ENCODE measurements at places on chromosomes 6 and 20.

GRCh38 chr6:89146718-89147700, 1.2 kb downstream of the PM20D2 start:
- peak; percentile 18 for DNase-seq

DNA sequence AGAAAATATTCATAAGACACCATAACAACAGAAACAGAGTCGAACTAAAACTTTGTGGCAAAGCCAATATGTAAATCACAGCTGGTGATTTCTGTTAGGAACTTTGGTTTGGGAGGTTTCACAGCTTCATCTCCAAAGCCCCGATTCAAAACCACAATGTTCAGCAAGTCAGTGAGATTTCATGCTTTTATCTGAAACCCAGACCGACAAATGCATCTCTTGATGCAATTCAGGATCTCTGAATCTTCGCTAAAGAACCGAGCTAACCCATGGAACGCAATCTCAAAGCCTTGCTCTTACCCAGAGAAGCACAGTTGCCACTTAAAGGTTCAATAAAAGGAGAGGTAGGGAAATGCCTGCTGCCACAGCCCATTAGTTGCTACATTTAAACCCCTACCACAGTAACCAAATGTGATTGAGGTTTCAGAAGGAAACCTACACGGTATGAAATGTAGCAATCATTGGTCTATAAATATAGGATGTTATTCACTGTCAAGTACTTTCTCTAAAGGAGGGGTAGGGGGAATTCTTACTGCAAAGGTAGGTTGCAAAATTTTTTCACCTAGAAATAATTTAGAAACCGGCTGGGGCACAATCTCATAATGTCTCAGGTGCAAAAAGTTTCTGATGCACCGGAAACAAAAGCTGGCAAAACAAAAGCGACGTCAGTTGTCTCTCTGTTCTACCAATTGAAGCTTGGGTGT, 381.0 kb upstream of the ARID1B start:
- peak; percentile 32 for DNase-seq

- DNase-seq: no peak
Observed at GRCh38 chr6:7431674-7432390, 42.2 kb downstream of the RIOK1 start.

DNA sequence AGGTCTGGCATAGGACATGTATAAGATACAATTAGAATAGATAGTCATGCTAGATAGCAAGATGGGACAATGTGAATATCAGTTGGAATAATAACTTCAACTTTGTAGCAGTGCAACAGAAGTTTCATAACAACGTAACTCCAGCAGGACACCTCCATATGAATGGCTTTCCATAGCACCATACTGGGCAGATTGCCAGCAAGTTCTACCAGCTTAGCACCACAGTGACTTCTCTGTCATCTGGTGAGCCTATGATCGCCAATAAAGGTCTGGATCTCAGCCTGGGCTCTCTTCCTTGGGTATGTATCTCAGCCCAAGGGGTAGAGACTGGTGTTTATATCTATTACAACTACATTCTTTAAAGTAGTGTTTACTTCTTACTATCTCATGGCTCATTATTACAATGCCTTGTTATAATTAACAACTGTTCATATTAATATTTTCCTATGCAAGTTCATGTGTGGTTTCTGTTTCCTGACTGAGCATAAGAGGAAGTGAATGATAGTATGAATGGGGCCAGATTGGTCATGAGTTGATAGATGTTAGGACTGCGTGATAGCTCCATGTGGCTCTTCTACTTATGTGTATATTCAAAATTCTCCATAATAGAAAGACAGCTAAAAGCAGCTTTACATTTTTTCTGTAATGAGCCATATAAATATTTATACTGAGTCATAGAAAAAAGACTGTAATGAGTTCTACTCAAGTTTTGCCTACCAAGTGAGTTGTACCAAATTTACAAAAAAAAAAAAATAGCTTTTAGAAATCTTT, 22.9 kb downstream of the HTR1B start:
- no peak for DNase-seq

DNA sequence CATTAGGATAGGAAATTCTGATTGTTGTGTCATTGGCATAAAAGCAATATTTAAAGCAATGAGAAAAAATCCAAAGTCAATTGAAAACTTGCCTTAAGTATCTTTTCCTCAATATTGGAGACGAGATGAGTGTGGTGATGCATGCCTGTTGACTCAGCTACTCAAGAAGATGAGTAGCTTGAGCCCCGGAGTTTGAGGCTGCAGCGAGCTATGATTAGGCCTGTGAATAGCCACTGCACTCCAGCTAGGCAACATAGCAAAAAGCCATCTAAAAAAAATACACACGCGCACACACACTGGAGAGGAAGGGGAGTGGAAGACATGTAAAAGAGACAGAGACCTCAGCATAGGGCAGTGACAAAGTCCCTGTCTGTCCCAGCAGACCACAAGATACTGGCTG, 9.7 kb upstream of the MARCKS start:
- no peak for DNase-seq

GRCh38 chr20:49685161-49685601, 28.5 kb downstream of the B4GALT5 start:
- DNase-seq: no peak

Data from CD4-positive, alpha-beta T cell treated with Interleukin-4 for 1 hour (primary cell).